HS-27A (cell line): ENCODE measurements at places on chromosomes 1 and 21.
A peak's percentile ranks its signal among the peaks of the same experiment; 100 is the strongest.

GRCh38 chr1:11358984-11359383 lies 86.0 kb downstream of the UBIAD1 start:
- DNase-seq = no peak

DNA sequence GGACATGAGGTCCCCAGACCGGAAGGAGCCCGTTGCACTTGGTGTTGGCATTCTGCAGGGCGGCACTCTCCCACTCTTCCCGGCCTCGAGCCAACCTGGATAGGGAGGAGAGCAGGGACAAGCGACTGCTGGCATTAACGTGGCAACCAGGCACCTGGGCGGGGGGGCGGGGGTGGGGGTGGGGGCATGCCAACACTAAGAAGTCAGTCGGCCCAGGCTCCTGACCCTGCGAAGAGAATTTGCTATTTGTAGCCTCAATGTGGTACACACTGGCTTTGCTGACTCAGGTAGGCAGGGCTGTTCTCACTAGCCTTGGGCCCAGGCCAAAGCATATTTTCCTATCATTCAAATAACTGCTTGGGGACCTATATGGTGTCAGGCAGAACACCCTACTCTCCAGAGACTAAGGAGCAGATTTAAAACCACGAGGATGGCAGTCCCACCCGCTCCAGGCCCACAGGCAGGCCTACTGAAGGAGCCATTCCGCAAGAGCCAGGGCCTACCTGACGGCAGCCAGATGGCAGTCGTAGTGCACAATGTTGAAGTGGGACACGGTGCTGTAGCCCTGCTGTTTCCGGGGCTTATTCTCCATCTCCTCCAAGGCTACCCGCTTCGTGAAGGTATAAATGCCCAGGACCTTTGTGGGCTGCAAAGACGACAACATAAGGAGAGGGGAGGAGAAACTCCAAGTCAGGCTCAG lies 123.7 kb downstream of the UBR4 start:
- no peak for DNase-seq

GRCh38 chr1:21935891-21936365 lies 1.2 kb downstream of the HSPG2 start:
- DNase-seq = no peak

- no peak for DNase-seq
These were observed 70.6 kb upstream of the ZBTB18 start for GRCh38 chr1:243980471-243980870.

DNA sequence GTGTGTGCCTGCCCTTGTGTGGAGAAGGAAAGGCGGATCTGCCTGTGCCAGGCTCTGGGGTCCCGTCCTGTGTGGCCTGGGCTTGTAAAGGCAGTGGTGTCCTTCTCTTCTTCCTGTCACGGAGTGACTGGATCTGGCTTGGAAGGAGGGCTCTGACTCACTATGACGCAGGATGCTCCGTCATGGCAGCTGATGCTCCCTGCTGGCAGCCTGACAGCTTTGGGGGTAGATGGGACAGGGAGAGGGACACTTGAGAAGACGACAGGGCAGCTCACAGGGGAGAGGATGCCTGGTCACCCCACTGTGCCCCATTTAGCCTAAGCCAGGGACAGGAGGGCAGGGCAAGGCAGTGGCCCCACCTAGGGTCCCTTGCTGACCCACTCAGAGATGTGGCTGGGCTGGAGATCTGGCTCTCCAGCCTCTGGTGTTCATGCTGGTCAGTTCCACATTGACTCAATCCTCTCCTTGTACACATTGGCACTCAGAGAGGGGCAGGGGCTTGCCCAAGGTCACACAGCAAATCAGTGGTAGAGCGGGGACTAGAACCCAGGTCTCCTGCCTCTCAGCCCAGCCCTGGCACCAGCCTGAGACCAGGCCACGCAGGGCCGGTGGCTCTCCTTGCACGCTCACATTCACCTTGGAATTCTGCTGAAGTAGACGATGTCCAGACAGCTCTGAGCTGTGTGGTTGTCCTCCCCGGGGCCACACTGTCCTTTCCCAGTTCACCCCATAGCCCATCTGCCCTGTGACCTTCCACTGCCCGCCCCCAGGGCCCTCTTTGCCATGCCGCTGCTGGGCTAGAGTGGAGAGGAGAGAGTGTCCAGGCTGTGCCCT lies 2.8 kb upstream of the FAM131C start:
- DNase-seq = peak; percentile 83

DNA sequence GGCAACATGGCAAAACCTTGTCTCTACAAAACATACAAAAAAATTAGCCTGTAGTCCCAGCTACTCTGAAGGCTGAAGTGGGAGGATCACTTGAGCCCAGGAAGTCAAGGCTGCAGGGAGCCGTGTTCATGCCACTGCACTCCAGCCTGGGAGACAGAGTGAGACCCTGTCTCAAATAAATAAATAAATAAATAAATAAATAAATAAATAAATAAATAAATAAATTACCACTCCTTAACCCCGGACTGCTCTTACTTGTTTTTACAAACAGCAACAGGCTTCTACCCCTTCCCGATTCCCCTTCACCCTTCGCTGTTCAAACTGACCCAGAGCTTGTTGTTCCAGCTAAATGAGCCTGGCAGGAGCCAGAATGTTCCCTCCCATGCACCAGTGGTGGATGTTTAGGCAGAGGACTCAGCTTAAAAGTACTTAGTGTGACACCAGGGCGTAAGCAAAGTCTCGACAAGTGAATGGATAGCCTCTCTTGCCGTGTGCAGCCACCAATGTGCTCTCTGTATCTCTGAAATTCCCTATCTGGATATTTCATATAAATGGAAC lies 21.5 kb upstream of the PADI3 start:
- DNase-seq = no peak

- DNase-seq = no peak
These were observed 9.7 kb downstream of the BACH1 start for GRCh38 chr21:29308456-29308783.

DNA sequence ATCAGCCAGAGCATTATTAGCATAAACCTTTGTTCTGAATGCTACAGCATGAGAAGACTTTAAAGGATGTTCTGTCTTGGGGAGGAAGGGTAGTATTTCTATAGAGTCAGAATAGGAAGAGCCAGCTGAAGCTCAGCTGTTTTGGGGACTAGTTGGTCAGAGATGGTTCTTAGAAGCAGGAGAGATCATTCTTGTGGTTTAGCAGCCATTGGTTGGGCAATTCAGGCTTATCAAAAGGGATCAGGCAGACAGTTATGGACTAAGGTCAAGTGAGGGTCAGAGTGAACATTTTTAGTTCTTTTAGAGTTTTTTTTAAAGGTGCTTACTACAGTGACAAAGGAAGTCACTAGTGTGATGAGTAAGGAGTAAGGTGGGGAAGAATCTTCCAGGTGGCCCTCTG lies 245.5 kb downstream of the RPS6KC1 start:
- DNase-seq = no peak
